ENCODE measurements at places on chromosomes 1 and 21.

- no peak for DNase-seq
These were observed 607.2 kb upstream of the PLXNA2 start for GRCh38 chr1:208851366-208851765.

DNA sequence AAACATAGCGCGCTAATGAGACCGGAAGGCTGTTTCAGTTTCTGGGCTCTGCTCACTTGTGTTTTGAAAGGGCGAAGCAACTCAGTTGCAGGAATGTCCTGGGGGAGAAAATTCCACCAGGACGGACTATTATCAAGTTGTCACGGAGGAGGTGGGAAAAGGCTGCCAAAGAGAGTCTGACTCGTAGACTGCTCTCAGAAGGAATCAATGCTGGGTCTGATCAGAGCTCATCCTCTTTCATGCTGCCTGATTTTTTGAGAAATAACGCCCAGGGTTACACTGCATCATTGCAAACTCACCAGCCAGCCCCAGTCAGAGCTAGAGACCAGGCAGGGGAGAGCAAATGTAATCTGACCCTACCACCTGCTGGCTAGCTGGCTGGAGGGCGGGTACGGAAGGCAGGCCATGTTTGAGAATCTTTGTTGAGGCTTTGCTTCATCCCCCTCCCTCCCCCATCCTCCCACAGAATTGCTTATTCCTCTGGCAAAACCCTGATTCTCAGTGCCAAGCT, 36.4 kb upstream of the BCL9 start:
- no peak for DNase-seq

DNA sequence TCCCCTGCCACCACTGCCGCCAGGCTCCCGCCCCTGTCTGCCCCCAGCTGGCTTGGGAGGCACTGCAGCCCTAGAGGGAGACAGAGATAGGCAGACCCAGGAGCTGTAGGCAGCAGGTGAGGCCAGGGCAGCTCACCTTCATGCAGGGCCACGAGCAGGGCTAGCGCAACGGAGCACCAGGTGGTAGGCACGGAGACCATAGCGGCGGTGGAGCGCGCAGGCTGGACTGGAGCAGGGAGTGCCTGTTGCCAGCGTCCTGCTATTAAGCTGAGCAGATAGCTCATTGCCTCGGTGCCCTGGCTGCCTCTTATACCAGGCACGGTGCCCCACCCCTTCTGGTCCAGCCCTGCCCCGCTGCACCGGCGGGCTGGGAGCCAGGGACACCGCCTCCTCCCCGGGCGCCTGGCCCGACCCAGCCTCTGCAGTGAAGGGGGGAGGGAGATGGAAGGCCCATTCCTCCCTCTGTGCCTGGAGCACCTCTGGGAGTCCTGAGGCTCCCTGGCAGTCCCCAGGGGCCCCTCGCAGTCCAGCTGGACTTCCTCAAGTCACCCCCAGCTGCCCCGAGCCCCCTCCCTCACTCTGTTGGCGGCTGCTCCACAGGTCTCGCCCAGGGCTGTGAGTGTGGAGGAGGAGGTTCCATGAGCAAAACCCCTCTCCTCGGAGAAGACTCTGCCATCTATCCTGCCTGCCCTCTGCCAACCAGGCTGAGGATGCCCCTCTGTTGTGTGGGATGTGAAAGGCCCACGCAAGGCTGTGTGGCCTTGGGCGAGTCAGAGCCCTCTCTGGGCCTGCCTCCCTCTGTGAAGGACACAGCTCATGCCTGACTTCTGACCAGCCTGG, at the start of gene EDN2:
Gene EDN2 (minus strand): TSS at position 282 of the 840 bp plus-strand sequence. CDS start 82 bp downstream, at position 200.
- no peak for DNase-seq

- no peak for DNase-seq
These were observed 1.2 kb downstream of the RGL1 start for GRCh38 chr1:183806125-183806524.

- DNase-seq, result no peak
These were observed 14.1 kb downstream of the EPS15 start for GRCh38 chr1:51504806-51505525.

DNA sequence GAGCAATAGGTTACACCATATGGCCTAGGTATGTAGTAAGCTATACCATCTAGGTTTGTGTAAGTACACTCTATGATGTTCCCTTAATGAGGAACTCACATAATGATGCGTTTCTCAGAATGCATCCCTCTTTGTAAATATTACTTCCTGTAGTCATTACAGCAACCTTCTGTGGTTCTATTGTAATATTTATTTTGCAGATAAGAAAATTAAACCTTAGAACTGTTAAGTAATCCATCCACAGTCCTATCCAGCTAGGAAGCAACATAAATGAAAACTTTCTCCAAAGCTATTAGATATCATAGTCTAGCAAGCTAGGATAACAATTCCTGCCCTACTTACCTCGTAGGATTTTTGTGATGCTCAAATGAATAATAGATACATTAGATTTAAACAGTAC, 88.7 kb downstream of the WLS start:
- no peak for DNase-seq

DNA sequence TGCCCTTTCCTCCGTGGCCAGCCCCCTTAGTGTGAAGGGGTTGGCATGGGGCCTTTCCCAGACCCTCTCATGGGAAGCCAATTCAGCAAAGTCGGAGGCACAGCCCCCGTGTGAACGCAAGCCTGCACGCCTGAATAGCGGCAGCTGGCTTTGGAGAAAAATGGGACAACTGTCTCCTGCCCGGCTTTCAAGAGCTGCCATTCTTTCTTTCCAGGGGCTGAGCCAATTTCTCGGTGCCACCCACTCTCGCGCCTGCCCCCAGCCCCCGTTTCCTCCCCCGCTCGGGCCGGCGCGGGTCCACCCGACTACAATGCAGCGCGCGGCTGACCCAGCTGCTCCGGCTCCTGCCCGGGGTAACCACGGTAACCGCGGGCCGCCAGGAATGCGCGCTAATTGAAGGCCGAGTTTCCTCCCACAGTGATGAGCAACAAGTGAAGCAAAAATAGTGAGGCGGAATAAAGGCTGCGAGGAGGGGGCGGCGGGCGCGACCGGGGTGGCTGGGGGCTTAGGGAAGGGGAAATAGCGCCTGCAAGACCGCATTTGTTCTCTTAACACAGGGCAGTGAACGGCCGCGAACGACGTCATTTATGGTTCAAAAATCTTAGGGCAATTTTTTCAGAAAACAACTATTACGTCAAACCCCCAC, 27.8 kb downstream of the ILDR2 start:
- DNase-seq, result peak; percentile 29

DNA sequence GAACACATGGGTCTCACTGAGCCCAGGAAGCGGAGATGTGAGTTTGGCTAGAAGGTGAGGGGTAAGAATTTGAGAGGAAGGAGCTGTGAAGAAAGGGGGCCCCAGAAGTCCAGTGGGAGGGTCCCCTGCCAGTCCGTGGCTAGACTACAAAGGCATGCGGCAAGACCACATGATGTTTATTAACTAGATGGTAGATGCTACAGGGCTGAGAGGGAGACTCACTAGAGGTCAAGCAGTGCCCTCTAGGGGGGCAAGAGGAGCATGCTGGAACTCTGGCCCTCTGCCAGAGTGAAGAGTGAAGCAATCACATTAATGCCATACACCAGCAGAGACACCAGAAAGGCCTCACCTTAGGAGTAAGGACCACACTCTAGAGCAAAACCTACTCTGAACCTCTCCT, 12.2 kb downstream of the KIAA0319L start:
- DNase-seq, result no peak

GRCh38 chr1:19156676-19157075, 53.4 kb downstream of the UBR4 start:
- no peak for DNase-seq

- no peak for DNase-seq
These were observed 24.3 kb downstream of the ZMYND12 start for GRCh38 chr1:42431514-42431913.

- DNase-seq, result no peak
These were observed 423.8 kb upstream of the CXADR start for GRCh38 chr21:17089091-17089491.

DNA sequence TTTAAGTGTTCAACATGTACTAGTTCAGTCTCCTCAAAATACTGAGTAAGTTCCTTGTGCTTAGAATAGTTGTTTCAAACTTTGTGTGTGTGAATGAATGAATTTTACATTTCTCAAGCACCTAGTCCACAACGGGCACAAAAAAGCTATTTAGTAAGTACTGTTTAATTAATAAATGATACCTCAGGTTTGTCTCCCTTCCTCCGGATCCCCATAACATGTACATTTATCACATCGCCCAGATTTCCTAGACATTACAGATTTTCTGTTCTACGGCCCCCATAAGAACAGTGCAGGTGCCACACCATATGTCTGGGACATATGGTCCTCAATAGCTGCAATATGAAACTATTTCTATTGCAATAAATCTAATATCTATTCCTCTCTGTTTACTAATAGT, 1.3 kb upstream of the TTF2 start:
- DNase-seq, result no peak

DNA sequence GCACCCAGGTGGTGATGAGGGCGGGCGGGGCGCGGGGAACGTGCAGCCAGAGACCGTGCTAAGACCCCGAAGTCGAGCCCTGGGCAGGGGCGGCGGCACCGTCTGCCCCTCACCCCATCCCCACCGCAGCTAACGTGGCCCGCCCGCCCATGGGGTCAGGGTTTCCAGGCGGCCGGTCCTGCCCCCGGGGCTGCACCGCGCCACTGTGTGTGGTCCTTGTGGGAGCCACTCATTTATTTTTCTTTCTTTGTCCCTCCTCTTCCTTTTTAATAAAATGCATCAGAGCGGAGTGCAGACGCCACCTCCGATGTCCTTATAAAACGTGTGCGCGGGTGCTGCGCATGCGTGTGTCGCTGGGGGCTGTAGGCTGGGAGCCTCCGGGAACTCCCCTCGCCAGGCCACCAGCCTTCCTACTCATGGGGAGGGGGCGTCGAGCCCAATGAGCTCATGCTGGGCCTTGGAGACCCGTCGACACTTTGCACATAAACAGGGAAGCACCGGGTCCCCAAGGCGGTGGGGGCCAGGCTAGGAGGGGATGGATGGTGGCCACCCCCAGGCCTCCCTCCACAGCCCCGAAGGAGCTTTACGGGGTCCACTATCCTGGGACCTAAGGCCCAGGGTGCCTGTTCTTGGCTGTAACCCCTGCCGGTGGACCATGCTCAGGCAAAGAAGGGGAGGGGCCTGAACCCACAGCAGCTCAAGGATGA, 59.9 kb downstream of the WNT9A start:
- DNase-seq, result peak; percentile 19

GRCh38 chr1:230394134-230394533, 32.0 kb downstream of the PGBD5 start:
- DNase-seq, result no peak

GRCh38 chr1:26787381-26787705, 407 bp upstream of the PIGV start:
- DNase-seq, result peak; percentile 55

- no peak for DNase-seq
These were observed 4.5 kb downstream of the PADI1 start for GRCh38 chr1:17209430-17209829.

DNA sequence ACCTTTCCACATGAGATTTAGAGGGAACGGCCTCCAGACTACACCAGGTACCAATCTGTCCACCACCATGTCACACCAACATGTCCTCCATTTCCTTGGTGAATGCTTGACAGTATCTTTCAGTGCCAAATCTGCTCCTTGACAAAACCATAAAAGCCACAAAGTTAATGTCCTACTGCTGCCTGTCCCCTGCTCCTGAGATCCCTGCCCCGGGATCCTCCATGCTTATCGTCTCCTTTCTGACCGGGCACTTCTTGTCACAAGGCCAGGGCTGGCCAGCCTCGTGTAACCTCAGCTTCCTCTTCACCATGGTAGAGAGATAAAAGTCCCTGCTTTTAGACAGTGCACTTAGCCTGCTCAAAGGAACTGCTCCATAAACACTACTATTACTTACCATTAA, 136.2 kb downstream of the NAV1 start:
- no peak for DNase-seq

GRCh38 chr1:154972517-154973343, 1.8 kb upstream of the CKS1B start:
- no peak for DNase-seq

- DNase-seq, result no peak
These were observed 28.6 kb upstream of the PRSS38 start for GRCh38 chr1:227786673-227787512.

- DNase-seq, result no peak
These were observed 68.2 kb downstream of the POFUT2 start for GRCh38 chr21:45219517-45219916.

GRCh38 chr1:150836129-150836773, 28.2 kb upstream of the CTSK start:
- DNase-seq, result no peak

GRCh38 chr1:91958926-91959325, 9.7 kb downstream of the BRDT start:
- DNase-seq, result no peak

GRCh38 chr1:7178741-7179140, 393.5 kb downstream of the CAMTA1 start:
- no peak for DNase-seq

GRCh38 chr1:7539769-7540175, 231.3 kb upstream of the VAMP3 start:
- no peak for DNase-seq

DNA sequence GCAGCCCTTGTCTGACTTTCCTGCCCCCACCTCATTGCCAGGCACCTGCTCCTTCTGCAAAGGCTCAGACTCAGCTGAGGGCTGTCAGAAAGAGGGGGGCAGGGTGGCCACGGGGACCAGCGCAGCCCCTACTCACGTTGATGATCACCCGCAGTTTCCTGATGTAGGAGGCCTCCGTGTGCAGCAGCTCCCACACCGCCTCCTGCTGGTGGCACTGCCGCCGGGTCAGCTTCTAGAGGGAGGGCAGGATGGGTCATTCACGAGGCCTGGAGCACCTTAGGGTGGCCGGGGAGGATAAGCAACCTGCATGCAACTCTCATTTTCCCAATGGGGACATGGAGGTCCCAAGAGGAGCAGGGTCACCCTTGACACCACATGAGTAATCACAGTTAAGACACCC, 6.4 kb upstream of the TNFRSF25 start:
- DNase-seq, result no peak

DNA sequence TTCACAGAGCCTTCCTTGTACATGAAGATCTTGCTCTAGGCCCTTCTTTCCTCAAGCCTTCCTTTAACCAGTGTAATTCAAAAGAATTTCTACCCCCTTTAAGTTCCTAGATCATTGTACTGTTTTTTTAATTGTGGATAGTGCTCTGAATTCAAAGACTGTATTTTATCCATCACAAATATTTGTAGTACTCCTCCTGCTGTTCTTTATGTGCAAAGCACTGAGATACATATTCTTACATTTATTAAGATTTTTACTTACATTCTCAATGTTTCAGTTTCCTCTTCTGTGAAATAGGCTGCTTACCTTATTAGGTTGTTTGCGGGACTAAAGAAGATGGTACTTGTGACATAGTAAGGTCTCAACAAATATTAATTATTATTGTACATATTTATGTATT, 168.8 kb upstream of the PDE4B start:
- DNase-seq, result no peak
